NAMALWA (cell line): ENCODE measurements at places on chromosomes 12 and 14.

- DNase-seq: no peak
Observed at GRCh38 chr12:29566441-29566840, 69.0 kb upstream of the OVCH1 start.

DNA sequence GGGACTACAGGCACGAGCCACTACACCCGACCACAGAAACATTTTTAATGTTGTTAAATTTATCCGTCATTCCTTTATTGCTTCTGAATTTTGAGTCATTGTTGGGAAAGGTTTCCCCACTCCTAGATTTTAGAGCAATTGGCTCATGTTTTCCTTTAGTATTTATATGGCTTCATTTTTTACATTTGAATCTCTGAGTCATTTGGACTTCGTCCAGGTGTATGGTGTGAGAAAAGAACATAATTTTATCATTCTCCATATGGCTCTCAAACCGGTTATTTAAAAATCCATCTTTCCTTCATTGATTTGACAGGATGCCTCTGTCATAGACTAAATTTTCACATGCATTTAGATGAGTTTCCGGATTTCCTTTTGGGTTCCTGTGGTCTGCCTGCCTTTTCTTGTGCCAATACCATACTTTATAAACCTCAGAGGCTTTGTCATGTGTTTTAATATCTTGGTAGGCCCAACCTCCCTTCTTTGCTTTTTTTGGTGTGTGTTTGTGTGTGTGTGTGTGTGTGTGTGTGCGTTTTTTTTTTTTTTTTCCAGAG is 30.9 kb downstream of the LRTM2 start:
- DNase-seq: no peak

GRCh38 chr12:68037616-68038255 is 48.5 kb downstream of the IFNG-AS1 start:
- no peak for DNase-seq

DNA sequence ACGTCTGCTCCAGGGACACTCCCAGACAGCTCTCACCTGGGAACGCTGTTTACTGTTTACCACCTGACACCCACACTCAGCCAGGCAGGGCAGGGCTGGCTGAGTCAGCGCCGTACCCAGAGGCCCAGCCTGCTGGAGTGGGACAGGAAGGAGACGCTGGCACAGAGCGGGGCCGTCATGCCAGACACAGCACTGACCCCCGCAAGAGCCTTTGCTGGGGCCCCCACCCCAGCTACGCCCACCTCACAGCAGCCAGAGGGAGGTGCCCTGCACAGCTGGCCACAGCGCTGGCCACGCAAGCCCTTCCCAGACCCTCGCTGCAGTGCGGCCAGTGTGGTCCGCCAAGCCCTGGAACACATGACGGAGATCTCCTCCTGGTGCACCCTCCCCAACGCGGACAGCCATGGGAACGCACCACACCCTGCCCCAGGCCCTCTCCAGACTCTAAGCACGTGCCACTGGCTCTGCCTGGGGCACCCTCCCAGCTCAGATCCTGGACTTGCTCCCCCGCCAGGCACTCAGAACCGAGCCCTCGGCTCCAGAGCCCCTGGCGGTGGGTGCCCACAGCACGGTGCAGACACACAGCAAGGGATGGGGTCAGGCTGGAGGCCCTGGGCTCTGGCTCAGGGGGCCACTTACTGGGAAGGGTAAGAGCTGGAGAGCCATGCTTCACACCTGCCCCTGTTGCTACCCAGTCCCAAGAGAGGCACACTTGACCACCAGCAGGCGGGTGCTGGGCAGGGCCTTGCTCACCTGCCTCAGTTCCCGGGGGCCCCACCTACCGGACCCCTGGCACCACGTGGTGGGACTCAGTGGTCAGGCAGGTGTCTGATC is 5.7 kb downstream of the AHNAK2 start:
- no peak for DNase-seq

- peak; percentile 65 for DNase-seq
Observed at GRCh38 chr12:109804820-109805761, 28.1 kb downstream of the TRPV4 start.

GRCh38 chr14:59631237-59631636 is 54.6 kb upstream of the CCDC175 start:
- DNase-seq: peak; percentile 5

DNA sequence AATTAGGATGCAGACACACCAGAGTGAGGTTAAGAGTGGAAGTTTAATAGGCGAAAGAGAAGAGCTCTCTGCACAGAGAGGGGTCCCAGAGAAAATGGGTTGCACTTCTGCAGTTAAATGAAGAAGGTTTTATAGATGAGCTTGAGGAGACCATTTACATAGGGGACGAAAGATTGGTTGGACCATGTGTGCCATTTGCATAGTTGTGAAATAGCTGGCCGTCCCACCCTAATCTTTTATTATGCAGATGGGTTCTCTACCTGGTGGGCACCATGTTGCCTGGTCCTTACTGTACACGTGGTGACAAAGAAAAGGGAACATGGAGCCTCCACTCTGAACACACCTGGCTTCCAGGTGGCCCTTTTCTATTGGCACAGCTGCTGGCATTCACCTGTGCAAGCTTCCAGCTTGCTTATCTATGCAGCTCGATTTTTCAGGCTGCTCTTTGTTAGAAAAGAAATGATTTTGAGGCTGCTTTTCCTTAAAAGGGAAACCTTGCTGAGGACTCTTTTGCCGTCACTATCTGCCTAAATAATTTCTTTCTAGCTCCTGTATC is 67.1 kb upstream of the SRSF5 start:
- no peak for DNase-seq

DNA sequence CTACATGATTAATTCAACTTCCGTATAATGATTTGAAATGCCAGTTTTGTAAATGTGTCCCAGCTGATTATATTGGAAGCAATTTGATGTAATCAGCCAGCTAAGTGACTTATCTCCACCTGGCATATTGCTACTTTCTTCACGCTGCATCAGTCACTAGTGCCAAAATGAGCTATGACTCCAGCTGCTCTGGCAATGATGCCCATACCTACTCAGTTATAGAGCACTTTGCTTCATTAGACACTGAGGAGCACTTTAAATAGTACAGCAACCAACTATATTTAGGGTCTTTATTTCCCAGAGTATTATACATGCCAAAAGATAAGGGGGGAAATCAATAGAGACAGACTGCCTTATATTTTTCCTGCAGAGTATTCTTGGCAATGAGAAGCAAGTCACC is 67.9 kb upstream of the LIN7A start:
- no peak for DNase-seq
